ENCODE measurements at places on chromosomes 12 and 14.

DNA sequence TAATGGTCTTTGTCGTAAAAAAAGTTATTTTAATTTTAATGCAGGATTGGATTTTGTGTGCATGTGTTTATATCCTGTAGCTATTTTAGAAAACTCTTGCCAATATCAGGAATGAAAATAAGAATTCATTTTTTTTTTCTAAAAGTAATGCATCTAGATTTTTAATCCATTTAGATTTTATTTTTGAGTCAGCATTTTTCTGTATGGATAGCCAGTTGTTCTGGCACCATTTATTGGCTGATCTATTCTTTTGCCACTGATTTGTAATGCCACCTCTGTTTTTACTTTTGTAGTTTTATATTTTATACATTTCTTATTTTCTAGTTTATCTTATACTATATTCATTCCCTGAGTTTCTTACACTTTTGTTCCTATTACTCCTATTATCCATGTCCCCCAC, 343.0 kb downstream of the FOXG1 start:
- DNase-seq: no peak

DNA sequence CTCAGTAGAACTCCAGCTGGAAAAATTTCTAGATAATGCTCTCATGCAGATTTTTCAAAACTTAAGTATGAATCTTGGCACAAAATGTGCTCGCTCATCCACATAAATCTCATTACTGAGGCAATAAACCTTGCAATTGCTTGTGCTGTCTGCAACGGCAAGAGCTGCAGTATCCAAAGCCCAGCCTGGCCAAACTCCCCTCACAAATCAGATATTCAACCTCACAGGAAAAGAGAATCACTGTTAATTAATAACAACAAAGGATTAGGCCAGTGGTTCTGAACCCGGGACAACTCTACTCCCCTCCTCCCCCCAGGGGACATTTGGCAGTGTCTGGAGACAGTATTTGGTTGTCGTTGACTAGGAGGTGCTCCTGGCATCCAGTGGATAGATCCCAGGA, 19.2 kb upstream of the CORO1C start:
- DNase-seq: no peak

DNA sequence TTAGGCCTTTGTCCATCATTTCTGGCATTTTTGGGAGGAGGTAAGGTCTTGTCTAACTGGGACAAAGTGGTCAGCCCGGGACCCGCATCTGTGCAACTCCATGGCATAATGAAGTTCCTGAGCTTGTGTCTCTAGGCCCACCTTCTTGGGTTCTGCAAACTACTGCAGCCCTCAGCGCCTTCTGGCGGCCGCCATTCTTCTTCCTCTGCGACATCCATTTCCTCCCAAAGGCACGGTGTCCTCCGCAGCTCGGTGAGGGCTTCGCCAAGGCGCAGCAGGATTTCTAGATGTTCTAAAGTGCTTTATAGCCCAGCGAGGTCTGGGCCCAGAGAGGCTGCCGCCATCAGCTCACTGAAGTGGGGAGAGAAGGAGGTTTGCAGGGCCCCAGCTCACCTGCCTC, 134.4 kb upstream of the OR4E1 start:
- no peak for DNase-seq

DNA sequence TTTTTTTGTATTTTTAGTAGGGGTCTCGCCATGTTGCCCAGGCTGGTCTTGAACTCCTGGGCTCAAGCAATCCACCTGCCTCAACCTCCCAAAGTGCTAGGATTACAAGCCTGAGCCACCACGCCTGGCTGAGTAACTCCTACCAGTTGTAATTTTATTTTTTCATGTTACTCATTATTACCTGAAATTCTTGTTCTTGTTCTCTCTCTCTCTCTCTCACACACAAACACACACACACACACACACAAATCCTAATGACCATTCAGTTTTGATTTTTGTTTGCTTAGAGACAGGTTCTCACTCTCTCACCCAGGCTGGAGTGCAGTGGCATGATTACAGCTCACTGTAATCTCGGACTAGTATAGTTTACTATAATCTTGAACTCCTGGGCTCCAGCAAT, 30.2 kb downstream of the DNAL1 start:
- no peak for DNase-seq

GRCh38 chr12:53744751-53745150, 7.0 kb downstream of the CISTR start:
- DNase-seq: no peak

DNA sequence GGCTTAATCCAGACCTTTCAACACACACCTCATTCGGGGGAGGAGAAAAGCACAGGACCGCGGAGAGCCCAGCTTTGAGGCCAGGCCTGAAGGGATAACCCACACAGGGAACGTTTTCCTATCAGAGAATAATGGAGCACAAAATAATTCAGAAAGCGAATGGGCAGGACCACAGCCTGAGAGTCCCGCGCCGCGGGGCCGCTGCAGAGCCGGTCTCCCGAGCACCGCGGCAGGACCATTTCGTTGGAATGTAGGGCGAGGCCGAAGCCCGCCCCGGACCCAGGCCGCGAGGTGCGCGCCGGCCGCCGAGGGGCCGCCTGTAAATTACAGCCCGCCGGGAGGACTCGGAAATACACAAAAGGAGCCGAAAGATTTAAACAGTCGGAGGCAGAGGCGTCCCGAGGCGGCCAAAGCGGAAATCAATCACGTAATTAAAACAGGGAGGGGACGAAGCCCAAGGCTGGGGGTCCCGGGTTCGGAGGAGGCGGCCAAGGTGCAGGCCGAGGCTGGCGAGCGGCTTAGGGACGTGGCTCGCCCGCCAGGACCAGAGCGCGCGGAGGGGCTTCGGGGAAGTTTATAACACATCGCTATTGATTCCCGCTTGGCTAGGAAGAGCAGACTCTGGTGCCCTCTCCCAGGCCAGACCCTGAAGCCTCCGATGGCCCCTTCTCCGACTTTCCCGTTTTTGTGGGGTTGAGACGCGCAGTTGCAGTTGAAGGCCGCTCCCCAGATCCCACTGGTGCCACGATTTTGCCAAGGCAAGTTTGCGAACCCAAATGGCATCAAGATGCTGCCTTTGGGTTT, 6.3 kb upstream of the HOXC4 start:
- no peak for DNase-seq

- DNase-seq: no peak
These were observed 208.1 kb upstream of the NEDD1 start for GRCh38 chr12:96698965-96699364.

DNA sequence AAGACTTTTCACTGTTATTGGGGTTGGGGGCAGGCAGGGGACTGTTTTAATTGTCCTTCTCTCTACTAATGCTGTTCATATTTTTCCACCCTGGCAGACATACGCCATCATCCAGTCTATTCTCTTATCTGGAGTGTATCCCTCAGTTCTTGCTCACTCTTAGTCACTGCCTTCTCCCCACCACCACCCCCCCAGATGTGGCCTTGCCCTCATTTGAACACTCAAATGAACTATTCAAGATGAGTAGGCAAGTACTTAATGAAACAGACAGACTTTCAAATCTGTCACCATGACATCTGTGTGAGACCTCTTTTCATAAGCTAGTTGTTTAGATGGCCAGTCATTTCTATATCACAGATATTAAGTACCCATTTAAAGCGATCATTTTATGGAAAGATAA, 10.1 kb downstream of the NUDT4 start:
- peak; percentile 35 for DNase-seq

DNA sequence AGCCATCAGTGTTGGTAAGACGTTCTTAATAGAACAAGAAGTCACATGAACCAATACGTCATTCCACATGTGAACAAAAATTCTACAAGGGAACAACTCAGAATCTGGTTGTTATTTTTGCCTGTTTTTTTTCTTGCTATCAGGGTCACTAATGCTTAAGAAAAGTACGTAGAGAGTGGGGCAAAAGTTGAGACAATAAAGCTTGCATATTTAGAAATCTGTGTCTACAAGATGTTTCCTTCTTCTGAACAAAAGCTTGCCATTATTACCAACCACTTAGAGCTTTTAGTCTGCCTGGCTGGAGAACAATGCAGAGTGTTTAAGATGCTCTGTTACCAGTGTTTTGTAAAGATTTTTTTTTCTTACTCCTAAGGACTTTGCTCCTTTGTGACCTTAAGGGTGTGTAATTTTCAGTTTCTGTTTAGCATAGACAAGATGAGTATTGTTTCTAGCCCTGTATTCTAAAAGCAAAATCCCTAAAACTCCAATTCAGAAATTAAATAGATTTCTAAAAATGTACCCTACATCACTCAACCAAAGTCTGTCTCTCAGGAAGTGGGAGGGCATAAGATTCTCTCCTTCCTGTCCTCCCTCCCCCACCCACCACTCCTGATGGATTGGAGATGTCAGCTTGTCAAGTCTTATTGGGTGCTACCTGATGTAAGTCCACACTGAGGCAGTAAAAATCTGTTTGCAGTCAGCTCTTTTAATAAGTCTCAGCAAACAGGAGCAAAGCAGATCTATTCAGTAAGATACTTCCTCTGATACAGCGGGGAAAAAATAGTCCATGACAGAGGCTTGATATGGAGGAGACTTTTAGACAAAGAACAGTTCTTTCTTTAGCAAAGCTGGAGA, 267.6 kb downstream of the GRIN2B start:
- no peak for DNase-seq

- DNase-seq: no peak
These were observed 394.1 kb upstream of the FAR2 start for GRCh38 chr12:28755027-28755426.

DNA sequence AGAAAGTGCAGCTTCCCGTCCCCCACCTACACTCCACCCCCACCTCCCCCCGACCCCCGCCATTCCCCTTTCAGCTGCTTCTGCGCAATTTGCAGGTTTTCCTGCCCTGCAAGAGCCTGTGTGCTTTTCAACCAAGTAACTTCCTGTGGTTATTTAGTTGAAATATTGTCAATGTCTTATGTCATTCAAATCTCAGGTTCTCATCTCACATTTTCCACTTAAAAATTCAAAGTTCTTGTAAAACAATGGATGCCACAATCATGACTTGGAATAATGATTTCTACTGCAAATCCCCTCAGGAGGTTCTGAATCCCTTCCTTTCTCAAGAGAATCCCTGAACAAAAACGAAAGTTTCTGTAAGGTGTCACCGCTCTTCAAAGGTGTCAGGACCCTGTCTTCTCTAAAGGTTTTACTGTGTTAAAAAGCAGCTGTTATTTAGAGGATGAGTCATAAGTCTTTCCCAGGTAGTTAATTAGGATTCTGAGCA, 31.6 kb downstream of the WBP11 start:
- DNase-seq: peak; percentile 15
